ENCODE measurements at places on chromosomes 4 and X. TPM values are rescaled to one million over a fixed set of nuclear protein-coding genes. Genes with fewer than 3 reads are reported as not detected.

GRCh38 chrX:103107836-103108235 lies 14.9 kb upstream of the NXF3 start:
- no peak for DNase-seq

- DNase-seq = no peak
These were observed 200.3 kb downstream of the ANTXR2 start for GRCh38 chr4:79872738-79873137.

- DNase-seq = no peak
These were observed 182.7 kb downstream of the KIT start for GRCh38 chr4:54840430-54840829.

Gene GAGE12C
- not detected for total RNA-seq

Gene IL2
- not detected for total RNA-seq

Gene BEND4
- total RNA-seq = 0.05 TPM

Gene TMPRSS11F
- not detected for total RNA-seq
